ENCODE measurements at places on chromosomes 6 and 20. TPM values are rescaled to one million over a fixed set of nuclear protein-coding genes. Genes with fewer than 3 reads are reported as not detected.

Gene SH3BGRL2
- total RNA-seq, result 0.35 TPM

Gene CDSN
- total RNA-seq, result not detected

Gene IFT52
- 30.7 TPM for total RNA-seq

Gene CPNE5
- 0.11 TPM for total RNA-seq

Gene SIRPD
- not detected for total RNA-seq

Gene CDC25B
- 210 TPM for total RNA-seq

Gene C6orf47
- total RNA-seq, result 13.0 TPM

Gene BPIFB1
- total RNA-seq, result 0.14 TPM

Gene FAM229B
- 9.3 TPM for total RNA-seq

Gene KLHDC3
- 34.3 TPM for total RNA-seq

Gene CST4
- total RNA-seq, result not detected

Gene ASIP
- not detected for total RNA-seq

Gene MAS1
- not detected for total RNA-seq

Gene MDFI
- 0.86 TPM for total RNA-seq

Gene ACSS2
- 9.1 TPM for total RNA-seq

Gene DSE
- total RNA-seq, result 17.7 TPM

Gene NOX3
- not detected for total RNA-seq

Gene SPATS1
- not detected for total RNA-seq

Gene C6orf163
- 0.24 TPM for total RNA-seq
